Activated CD4-positive, alpha-beta T cell treated with anti-CD3 and anti-CD28 coated beads, Interleukin-2, amount 10 ng/mL, durations not matched to agents 24 days and 14 days (primary cell): ENCODE measurements at places on chromosomes 3 and 15. TPM values are rescaled to one million over a fixed set of nuclear protein-coding genes. Genes with fewer than 3 reads are reported as not detected.
A peak's percentile ranks its signal among the peaks of the same experiment; 100 is the strongest.

- H3K4me3 ChIP-seq: no peak overlapping the region
- no peak for DNase-seq
- H3K27ac ChIP-seq: no peak overlapping the region
- H3K36me3 ChIP-seq: no peaks in the 10 kb centered on the region
- no peaks in the 10 kb centered on the region for H3K27me3 ChIP-seq
Measured at GRCh38 chr3:175047786-175048185, 188.7 kb downstream of the NAALADL2 start.

DNA sequence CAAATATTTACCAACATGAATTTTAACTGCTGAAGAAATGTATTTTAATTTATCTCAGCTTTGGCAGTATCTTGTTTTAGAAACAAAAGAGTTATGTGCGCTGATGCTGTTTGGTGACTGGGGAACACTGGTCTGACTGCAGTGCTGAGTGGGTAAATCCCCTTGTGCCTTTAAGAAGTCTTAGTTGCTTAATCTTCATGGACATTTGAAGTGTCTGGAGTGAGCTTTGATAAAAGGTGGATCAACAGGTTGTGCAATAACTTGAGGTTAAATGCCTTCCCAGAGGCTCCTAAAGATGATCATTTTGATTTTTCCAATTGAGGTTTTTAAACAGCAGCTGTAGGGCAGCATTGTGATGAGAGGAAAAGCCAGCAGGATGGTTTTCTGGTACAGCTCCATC lies 68.7 kb downstream of the TP63 start:
- no peak overlapping the region for H3K27ac ChIP-seq
- peak; percentile 39 for DNase-seq
- H3K4me3 ChIP-seq: no peak overlapping the region
- no peaks in the 10 kb centered on the region for H3K36me3 ChIP-seq
- H3K4me1 ChIP-seq: no peaks in the 10 kb centered on the region

- DNase-seq: no peak
- peaks cover 3% of the 10 kb centered on the region for H3K4me1 ChIP-seq
- H3K36me3 ChIP-seq: no peaks in the 10 kb centered on the region
- no peak overlapping the region for H3K4me3 ChIP-seq
- H3K27ac ChIP-seq: no peak overlapping the region
Measured at GRCh38 chr3:149339931-149340309, 6.5 kb upstream of the TM4SF18 start.

GRCh38 chr3:24832891-24833290 lies 338.2 kb upstream of the THRB start:
- H3K27me3 ChIP-seq: peaks cover 27% of the 10 kb centered on the region
- no peaks in the 10 kb centered on the region for H3K4me1 ChIP-seq
- H3K4me3 ChIP-seq: no peak overlapping the region
- no peaks in the 10 kb centered on the region for H3K36me3 ChIP-seq
- no peak for DNase-seq
- H3K27ac ChIP-seq: no peak overlapping the region

DNA sequence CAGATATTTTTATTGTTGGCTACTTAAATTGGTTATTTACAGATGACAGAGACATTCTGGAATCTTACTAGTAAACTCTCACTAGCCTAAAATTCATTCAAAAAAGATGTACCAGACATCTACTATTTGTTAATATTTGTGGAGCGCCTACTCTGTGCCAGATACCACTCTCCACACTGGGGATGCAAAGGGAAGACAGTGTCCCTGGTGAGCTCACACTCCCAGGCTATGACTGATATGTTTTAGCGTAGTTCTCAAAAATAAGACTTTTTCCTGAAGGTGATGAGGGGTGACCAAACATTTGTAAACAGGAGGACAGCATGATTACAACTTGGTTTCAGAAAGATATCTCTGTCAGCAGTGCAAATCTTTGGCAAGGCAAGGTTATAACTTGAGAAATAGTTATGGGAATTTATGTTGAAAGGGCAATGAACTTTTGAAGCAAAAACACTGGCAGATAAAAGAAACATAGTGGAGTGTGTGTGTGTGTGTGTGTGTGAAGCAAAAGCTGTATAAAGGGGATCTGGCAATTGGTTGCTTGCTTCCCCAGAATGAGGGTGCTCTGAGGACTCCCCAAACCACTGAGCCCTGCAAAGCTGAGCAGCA lies 51.2 kb downstream of the HACD2 start:
- no peaks in the 10 kb centered on the region for H3K36me3 ChIP-seq
- DNase-seq: no peak
- H3K4me1 ChIP-seq: peaks cover 6% of the 10 kb centered on the region
- no peak overlapping the region for H3K27ac ChIP-seq

GRCh38 chr15:92158426-92158825 lies 235.3 kb upstream of the ST8SIA2 start:
- peaks cover 12% of the 10 kb centered on the region for H3K4me1 ChIP-seq
- H3K27me3 ChIP-seq: no peaks in the 10 kb centered on the region
- H3K27ac ChIP-seq: no peak overlapping the region
- peak; percentile 67 for DNase-seq
- peaks cover 5% of the 10 kb centered on the region for H3K36me3 ChIP-seq
- no peak overlapping the region for H3K4me3 ChIP-seq

DNA sequence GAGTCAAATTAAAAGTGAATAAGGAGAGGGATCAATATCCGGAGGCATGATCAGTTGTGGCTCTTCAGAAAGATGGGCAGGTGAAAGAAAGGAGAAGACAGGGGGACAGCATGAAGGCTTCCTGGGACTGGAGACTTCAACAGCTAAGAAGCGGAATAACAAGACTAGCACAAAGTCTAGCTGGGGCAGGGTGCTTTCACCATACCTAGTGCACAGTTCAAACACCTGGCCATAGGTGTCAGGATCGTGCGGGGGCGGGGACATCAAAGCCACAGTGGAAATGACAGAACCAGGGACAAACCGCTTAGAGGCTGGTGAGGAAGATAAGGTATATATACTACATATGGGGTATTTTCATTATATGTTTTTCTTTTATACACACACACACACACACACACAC lies 66.2 kb upstream of the FOXP1 start:
- H3K4me1 ChIP-seq: peaks cover 6% of the 10 kb centered on the region
- H3K36me3 ChIP-seq: no peaks in the 10 kb centered on the region
- DNase-seq: no peak
- no peak overlapping the region for H3K27ac ChIP-seq
- no peaks in the 10 kb centered on the region for H3K27me3 ChIP-seq

- no peak overlapping the region for H3K4me3 ChIP-seq
- H3K36me3 ChIP-seq: no peaks in the 10 kb centered on the region
- no peak for DNase-seq
- H3K27ac ChIP-seq: no peak overlapping the region
- H3K4me1 ChIP-seq: no peaks in the 10 kb centered on the region
- no peaks in the 10 kb centered on the region for H3K27me3 ChIP-seq
Measured at GRCh38 chr3:103184772-103185171, 750.0 kb downstream of the ZPLD1 start.

GRCh38 chr15:67980773-67981685 lies 73.1 kb upstream of the PIAS1 start:
- H3K36me3 ChIP-seq: no peaks in the 10 kb centered on the region
- H3K27me3 ChIP-seq: peaks cover 5% of the 10 kb centered on the region
- H3K4me3 ChIP-seq: no peak overlapping the region
- no peaks in the 10 kb centered on the region for H3K4me1 ChIP-seq
- DNase-seq: no peak

DNA sequence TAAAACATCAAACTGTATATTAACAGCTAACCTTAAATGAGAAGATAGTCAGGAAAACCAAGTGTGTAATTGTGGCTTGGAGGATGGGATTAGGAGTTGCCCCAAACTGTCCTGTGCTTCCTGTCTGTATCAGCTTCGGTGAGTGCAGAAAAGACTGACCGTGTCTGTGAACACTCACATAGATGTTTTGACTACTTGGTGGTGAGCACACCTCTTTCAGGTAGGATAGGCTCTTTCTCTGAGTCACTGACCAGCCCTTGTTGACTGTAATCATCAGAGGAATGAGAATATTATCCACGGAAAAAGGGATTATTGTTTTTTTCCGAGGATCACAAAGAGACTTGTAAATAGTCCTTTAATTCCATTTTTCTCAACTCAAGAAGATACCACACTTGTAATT lies 51.5 kb downstream of the GMNC start:
- H3K36me3 ChIP-seq: no peaks in the 10 kb centered on the region
- no peak for DNase-seq
- H3K27me3 ChIP-seq: no peaks in the 10 kb centered on the region
- no peak overlapping the region for H3K27ac ChIP-seq
- H3K4me3 ChIP-seq: no peak overlapping the region
- H3K4me1 ChIP-seq: no peaks in the 10 kb centered on the region

GRCh38 chr3:148150141-148150540 lies 547.6 kb upstream of the AGTR1 start:
- H3K36me3 ChIP-seq: no peaks in the 10 kb centered on the region
- no peak overlapping the region for H3K4me3 ChIP-seq
- H3K27me3 ChIP-seq: no peaks in the 10 kb centered on the region
- no peak for DNase-seq
- H3K27ac ChIP-seq: no peak overlapping the region

- peaks cover 1% of the 10 kb centered on the region for H3K36me3 ChIP-seq
- peaks cover 34% of the 10 kb centered on the region for H3K4me1 ChIP-seq
- H3K27ac ChIP-seq: peak overlapping the region; percentile 1
- peak overlapping the region; percentile 90 for H3K4me3 ChIP-seq
- H3K27me3 ChIP-seq: no peaks in the 10 kb centered on the region
- peak; percentile 81 for DNase-seq
Measured at GRCh38 chr15:80072285-80072994, 13.0 kb downstream of the ZFAND6 start.

DNA sequence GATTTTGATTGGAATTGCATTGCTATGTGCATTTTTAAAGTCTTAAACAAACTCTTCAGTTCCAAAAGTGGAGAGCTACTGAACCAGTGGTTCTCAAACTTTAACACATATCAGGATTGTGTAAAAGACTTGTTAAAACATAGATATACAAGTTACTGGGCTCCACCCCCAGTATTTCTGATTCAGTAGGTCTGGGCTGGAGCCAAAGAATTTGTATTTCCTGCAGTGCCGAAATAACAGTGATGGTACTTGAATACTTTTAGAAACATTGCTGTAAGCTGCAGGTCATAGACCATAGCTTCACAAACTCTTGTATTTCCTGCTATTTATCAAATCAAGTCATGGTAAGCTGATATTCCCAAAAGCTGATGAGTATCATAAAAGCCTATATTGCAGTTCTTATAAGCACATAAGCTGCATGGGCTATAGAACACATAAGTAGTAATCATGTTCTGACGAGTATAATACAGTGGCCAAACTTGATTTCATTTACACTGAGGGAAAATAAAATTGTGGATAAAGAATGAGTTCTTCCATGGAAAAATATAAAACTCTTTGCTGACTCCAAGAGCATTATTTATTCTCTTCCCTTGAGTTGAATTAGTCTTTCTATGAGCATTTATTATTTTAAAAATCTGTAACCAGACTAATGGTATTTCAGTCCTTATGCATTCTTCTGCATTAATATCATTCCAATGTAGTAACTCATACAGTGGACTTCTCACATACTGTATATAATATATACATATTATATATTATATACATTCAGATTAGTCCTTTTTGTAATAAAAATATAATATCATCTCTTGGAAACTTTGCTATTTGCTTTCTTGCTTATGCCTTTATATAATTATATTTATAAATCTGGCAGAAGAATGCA lies 550.5 kb upstream of the AGTR1 start:
- no peak for DNase-seq
- no peak overlapping the region for H3K27ac ChIP-seq
- H3K4me3 ChIP-seq: no peak overlapping the region
- no peaks in the 10 kb centered on the region for H3K36me3 ChIP-seq

DNA sequence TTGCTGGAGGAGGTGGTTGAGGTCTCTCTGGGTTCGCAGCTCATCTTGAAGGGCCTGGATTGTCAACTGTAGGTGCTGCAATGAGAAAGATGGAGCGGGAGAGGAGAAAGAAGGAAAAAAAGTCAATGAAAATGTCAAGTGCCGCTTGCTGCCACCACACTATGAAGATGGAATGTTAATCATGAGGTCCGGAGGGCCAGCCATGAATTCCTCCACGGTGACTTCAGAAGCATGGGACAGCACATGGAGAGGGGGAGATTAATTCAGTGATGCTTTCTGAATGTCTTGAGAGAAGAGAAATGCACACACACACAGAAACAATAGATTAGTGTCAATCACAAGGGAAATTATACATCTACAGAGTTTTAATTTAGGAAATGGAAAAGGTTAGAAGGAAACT lies 171.9 kb downstream of the ERC2 start:
- peaks cover 6% of the 10 kb centered on the region for H3K4me1 ChIP-seq
- no peak overlapping the region for H3K27ac ChIP-seq
- H3K36me3 ChIP-seq: no peaks in the 10 kb centered on the region
- H3K4me3 ChIP-seq: no peak overlapping the region
- H3K27me3 ChIP-seq: peaks cover 2% of the 10 kb centered on the region

DNA sequence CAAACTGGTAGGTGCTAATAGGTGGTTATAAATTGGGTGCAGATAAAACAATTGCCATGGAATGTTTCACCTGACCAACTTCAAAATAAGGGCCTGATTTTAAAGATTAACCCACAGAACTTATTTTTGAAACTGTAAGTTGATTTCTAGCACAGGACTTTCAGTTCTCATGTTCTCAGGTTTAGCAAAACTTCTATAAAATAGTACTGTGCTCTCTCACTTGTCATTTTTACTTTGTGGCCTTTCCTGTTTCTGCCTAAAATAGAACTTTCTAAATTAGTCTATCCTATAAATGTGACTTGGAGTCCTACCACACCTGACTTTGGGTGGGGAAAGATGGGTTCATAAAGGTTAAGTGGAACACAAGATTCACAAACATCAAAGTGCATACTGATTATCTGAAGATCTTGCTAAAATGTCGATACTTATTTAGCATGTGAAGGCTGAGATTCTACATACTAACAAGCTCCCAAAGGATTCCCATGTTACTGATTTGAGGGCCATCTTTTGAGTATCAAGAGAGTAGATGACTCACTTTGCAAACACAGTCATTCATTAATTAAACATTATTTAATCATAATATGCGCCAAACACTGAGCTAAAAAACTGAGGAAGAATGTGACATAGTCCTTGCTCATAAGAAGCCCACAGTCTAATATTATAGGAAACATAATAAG lies 38.6 kb downstream of the BTLA start:
- no peaks in the 10 kb centered on the region for H3K27me3 ChIP-seq
- H3K36me3 ChIP-seq: peaks cover 33% of the 10 kb centered on the region
- H3K4me3 ChIP-seq: peak overlapping the region; percentile 49
- peak overlapping the region; percentile 87 for H3K27ac ChIP-seq
- DNase-seq: no peak
- H3K4me1 ChIP-seq: peaks cover 55% of the 10 kb centered on the region

KNL1 gene
- 25.3 and 25.6 TPM in 2 replicates for total RNA-seq

FRG2C gene
- total RNA-seq: not detected in 2 replicates
